Progenitor cell of endocrine pancreas (in vitro differentiated cells): ENCODE measurements at places on chromosomes 7 and 10.

GRCh38 chr7:117113871-117114270 lies 160.6 kb downstream of the ST7 start:
- no peak for DNase-seq

DNA sequence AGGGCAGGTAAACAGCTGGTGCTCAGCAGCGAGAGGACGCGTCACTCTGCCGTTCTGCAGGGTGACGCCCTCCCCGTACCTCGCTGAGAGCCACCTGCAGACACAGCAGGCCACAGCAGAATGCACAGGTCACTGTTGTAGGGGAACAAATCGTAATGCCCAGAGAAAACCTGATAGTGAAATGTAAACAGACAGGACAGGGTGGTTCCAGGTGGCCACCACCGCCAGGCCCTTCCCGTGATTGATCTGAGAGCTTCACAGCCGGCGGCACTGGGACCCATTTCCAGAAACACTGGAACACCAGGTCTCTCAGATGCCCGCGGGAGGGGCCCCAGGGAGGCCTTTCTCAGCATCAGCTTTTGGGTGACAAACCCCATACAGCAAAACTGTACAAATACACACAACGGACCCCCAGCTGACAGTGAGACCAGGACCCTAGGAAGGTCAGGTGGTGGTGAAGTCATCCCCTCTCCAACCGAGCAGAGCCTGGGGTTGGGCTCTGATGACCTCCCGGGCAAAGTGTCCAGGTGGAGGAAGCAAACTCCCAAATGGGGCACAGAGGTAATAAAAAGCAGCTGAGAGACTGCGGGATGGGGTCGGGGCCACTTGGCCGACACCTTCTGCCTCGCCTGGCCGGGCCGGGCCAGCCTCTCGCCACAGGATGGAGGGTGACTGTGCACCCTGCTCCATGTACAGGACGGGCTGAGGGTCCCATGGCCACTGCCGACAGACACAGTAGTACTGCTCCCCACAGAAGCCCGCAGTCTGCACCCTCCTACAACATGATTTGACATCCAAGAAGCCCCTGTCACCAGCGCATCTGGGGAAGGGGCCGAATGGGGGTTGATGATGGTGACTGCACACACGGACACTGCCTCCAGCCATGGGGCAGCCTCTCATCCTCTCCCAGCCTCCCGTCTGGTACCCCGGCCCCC lies 4.6 kb downstream of the BHLHA15 start:
- no peak for DNase-seq

DNA sequence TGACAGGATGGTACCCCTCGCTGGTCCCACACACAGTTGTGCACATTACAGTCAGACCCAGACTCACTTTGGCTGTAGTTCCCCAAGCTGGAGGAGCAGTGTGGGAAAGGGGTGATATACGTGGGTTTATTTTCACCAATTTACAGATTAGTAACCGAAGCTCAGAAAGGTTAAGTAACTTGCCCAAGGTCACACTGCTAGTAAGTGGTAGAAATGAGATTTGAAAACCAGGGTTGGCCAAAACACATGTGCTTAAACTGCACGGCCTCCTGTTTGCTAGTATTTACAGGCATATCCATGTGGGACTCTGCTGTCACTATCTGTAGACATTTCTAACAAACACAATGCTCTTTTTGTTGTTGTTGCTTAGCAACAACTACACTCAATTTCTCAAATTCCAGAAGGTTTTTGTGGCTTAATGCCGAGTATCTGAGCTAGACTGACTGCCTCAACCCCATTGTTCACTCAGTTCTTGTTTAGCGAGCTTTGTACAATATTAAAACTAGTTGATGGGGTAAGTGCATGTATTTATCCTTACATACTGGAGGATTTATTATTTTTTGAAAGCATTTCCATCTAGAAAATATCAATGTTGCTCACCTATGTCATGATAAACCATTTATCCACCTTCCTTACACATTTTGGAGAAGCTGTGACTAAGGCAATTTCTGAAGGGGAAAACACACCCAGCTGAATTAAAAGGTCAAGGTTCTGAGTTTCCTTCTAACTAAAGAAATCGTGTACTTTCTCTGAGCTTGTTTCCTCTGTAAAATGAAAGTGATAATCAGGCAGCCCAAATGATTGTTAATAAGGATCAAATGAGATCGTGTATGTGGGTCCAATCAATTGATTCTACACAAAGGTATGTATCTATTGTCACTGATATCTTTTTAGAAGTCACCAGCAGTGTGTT lies 5.3 kb upstream of the TMEM139 start:
- no peak for DNase-seq

GRCh38 chr10:78968300-78968942 lies 100.3 kb upstream of the ZMIZ1 start:
- no peak for DNase-seq

GRCh38 chr10:18542832-18543231 lies 108.6 kb downstream of the NSUN6 start:
- no peak for DNase-seq

DNA sequence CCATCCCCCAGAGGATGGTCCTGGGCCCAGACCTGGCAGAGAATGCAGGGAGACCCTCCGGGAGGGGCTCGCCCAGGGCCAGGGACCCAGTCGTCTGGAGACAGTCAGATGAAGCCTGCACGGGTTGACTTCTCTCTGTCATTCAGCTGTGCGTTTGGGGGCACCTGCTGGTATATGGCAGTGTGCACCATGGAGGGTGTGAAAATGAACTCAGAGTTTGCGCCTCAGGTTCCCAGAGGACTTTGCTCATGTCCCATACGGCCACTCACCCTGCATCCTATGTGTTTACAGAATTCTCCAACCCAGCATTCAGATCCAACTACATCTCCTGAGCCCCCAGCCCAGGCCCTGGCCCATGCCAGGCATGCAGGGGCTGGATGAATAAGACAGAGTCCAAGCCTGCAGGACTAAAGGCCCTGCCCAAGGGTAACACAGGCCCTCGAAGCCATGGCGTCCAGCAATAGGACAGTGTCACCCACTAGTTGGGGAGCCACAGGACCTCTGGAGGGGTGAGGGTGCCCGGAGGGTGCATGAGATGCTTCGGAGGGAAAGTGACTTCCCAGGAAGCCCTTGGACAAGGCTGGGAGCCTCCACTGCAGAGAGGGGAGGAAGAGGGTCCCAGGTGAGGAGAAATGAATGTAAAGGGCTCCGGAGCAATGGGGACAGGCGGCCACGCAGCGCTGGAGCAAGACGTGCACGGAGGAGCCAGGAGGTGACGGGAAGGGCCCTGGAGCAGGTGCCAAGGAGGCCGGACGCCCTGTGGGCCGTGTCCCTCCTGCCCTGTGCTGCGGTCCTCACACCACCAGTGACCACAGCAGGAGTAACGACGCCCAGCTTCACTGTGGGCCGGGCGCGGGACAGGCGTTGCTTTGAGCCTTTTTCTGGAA lies 36.3 kb downstream of the CALML3 start:
- no peak for DNase-seq

DNA sequence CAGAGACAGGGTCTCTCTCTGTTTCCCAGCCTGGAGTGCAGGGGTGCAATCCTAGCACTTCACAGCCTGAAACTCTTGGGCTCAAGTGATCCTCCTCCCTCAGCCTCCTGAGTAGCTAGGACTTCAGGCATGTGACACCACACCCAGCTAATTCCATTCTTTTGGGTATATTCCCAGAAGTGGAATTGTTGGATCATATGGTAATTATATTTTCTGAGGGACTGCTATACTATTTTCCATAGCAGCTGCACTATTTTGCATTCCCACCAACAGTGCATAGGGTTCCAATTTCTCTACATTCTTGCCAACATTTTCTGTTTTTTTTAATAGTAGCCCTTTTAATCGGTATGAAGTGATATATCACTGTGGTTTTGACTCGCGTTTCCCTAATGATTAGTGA lies 30.0 kb upstream of the RAB11FIP2 start:
- DNase-seq, result no peak

- DNase-seq, result no peak
These were observed 45.5 kb downstream of the CAMK2B start for GRCh38 chr7:44279731-44280505.

GRCh38 chr7:38699471-38699870 lies 68.3 kb upstream of the AMPH start:
- DNase-seq, result no peak

DNA sequence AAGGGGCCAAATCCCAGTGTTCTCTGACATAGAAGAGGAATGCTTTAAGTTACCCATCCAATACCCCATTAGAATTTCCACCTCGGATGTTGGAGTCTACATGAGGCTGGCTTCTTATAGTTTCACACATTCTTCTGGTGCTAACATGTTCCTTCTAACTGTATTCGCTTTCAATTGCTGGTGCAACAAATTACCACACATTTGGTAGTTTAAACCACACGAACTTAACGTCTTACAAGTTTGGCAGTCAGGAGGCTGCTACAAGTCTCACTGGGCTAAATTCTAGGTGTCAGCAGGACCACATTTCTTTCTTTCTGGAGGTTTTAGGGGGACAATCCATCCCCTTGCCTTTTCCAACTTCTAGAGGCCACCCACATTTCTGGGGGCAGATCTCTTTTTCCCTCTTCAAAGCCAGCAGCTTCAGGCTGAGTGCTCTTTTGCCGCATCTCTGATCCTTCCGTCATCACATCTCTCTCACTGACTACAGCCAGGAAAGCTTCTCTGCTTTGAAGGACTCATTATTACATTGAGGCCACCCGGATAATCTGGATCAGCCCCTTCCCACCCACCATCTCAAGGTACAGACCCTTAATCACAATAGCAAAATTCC lies 5.1 kb upstream of the MACC1 start:
- no peak for DNase-seq

DNA sequence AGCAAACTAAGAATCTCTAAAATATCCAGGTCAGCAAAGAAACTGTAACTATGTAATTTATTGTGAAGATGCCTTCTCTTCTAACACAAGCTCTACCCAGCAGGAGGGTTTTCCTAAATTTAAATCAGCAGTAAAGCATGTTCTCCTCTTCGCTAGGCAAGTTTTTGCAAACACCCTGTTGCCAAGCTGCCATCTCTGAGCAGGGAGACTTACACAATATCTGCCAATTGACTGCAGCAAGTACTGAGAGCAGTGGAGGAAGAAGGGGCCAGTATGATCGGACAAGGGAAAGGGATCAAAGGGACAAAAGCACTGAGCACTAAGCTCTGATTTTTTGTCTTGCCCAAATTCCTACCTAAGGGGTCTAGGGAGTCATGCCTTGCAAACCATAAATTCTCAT lies 16.0 kb upstream of the LANCL2 start:
- DNase-seq, result no peak

DNA sequence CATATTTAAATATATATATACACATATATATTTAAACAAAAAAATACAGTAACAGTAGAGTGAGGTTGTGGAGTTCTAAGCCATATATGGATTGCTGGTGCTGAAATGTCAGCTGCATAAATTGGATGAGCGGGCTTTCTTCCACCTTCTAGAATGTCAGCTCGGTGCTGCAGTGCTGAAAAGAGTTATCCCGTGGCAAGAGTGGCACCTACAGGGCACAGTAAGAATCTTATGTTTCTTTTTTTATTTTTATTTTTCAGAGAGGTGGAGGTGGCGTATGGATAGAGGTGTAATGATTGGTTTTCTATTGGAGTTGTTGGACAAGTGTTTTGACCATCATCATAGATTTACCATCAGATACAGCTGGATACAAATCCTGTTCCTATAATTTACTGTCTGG lies 86.2 kb upstream of the DYNC1I1 start:
- no peak for DNase-seq

GRCh38 chr10:17814973-17815372 lies 5.8 kb downstream of the MRC1 start:
- DNase-seq, result no peak

DNA sequence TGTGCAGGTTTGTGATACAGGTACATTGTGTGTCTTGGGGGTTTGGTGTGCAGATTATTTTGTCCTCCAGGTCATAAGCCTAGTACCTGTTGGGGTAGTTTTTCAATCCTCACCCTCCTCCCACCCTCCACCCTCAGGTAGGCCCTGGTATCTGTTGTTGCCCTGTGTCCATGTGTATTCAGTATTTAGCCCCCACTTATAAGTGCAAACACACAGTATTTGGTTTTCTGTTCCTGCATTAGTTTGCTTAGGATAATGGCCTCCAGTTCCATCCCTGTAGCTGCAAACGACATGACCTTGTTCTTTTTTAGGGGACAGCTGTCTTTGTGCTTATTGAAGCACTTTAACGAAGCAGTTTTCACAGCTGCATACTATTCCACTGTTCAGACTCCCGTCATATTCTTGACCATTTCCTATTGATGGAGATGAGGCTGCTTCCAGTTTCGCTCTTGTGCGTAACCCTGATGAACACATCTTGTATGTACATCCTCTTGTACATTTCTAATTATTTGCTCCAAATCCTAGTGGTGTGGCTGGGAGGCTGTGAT lies 47.4 kb downstream of the LHPP start:
- DNase-seq, result no peak
